ENCODE measurements at places on chromosomes 2 and 18. TPM values are rescaled to one million over a fixed set of nuclear protein-coding genes. Genes with fewer than 3 reads are reported as not detected.

Gene SCG2
- not detected for total RNA-seq

DNA sequence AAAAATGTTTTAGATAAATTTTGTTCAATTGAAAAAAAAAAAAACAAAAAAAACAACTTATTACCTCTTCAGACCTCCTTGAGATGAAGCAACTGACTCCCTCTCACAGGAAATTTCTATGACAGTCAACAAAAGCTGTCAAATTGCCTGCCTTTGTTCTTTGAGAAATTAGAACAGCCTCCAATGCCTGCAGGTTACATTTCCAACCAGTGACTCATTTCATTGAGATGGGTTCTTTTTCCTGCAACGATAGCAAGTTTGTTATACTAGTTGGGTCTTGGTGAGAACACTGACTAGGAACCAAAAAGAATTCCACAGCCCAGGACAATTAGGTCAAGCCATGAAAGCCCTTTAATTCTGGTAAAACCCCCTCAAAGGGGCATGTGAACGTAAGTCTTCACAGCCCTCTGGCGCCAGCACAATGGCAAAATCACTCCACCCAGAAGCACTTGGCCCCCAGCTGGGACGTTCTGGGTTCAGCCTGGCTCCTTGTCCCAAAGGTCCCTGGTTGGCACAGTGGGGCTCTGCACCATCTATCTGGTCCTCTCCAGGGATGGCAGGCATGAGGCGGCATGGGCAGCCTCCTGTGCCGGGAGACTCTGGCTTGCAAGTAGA is 87.0 kb downstream of the SPP2 start:
- no peaks in the 10 kb centered on the region for H3K27me3 ChIP-seq
- no peak for DNase-seq
- H3K27ac ChIP-seq = no peak overlapping the region
- H3K4me1 ChIP-seq = peaks cover 19% of the 10 kb centered on the region
- no peaks in the 10 kb centered on the region for H3K36me3 ChIP-seq
- no peak overlapping the region for H3K4me3 ChIP-seq

DNA sequence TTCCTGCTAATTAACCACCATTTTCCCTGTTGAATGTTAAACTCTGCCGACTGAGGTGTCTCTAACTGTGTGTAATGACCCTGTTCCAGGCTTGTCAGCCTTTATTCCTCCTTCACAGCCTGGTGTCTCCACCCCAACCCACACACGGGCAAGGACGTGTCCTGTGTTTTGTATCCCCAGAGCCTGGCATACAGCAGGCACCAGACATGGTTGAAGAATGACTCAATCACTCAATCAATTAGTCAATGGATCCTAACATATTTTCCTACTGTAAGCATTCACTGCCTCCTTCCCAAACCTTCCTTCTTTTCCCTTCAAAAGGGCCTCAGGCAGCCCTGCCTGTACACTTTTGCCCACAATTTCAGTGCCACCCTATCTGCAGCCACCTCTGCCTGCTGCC is 2.7 kb upstream of the TNS1 start:
- no peak overlapping the region for H3K27ac ChIP-seq
- DNase-seq = no peak
- H3K27me3 ChIP-seq = peaks cover 29% of the 10 kb centered on the region
- H3K36me3 ChIP-seq = no peaks in the 10 kb centered on the region
- peaks cover 6% of the 10 kb centered on the region for H3K4me1 ChIP-seq

GRCh38 chr18:66329716-66330115 is 274.2 kb downstream of the CDH19 start:
- no peaks in the 10 kb centered on the region for H3K27me3 ChIP-seq
- H3K27ac ChIP-seq = no peak overlapping the region
- H3K36me3 ChIP-seq = no peaks in the 10 kb centered on the region

Gene LOXHD1
- total RNA-seq = 0.05 TPM

GRCh38 chr2:150944315-150944714 is 317.3 kb downstream of the RBM43 start:
- H3K27ac ChIP-seq = no peak overlapping the region
- no peaks in the 10 kb centered on the region for H3K4me1 ChIP-seq
- DNase-seq = no peak
- H3K27me3 ChIP-seq = no peaks in the 10 kb centered on the region
- H3K36me3 ChIP-seq = no peaks in the 10 kb centered on the region

- H3K4me3 ChIP-seq = no peak overlapping the region
- no peaks in the 10 kb centered on the region for H3K4me1 ChIP-seq
- H3K27me3 ChIP-seq = no peaks in the 10 kb centered on the region
- H3K27ac ChIP-seq = no peak overlapping the region
- DNase-seq = peak; percentile 9
Observed at GRCh38 chr18:28189400-28190239, 12.7 kb upstream of the CDH2 start.

Gene ALK
- not detected for total RNA-seq

DNA sequence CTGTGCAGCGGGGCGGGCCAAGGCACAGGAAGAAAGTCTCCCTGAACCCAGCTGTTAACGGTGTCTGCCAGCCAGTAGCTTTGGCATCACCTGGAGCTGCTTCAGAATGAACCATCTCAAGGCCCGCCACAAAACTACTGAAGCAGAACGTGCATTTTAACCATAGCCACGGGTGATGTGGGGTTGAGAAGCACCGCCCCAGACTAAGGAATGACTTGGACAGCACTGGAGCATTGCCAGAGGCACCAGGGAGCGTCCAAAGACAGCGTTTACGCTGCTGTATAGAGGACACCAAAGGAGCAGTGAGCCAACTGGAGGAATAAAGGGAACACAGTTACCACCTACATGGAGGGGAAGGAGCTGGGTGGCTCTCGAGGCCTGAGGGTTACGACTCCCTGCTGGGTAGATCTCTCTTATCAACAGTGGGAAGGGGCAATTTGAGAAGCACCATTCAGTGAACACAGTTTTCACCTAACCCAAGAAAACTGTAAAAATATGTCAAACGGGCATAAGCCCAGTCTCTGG is 28.4 kb upstream of the LONRF2 start:
- no peaks in the 10 kb centered on the region for H3K36me3 ChIP-seq
- H3K27me3 ChIP-seq = peaks cover 52% of the 10 kb centered on the region
- H3K4me1 ChIP-seq = no peaks in the 10 kb centered on the region
- DNase-seq = no peak
- H3K27ac ChIP-seq = no peak overlapping the region
- H3K4me3 ChIP-seq = no peak overlapping the region

Gene ASB18
- not detected for total RNA-seq

- no peaks in the 10 kb centered on the region for H3K27me3 ChIP-seq
- H3K4me1 ChIP-seq = peaks cover 33% of the 10 kb centered on the region
- DNase-seq = no peak
- H3K27ac ChIP-seq = peak overlapping the region; percentile 38
- no peak overlapping the region for H3K4me3 ChIP-seq
Observed at GRCh38 chr2:156490466-156490840, 54.3 kb downstream of the GPD2 start.

DNA sequence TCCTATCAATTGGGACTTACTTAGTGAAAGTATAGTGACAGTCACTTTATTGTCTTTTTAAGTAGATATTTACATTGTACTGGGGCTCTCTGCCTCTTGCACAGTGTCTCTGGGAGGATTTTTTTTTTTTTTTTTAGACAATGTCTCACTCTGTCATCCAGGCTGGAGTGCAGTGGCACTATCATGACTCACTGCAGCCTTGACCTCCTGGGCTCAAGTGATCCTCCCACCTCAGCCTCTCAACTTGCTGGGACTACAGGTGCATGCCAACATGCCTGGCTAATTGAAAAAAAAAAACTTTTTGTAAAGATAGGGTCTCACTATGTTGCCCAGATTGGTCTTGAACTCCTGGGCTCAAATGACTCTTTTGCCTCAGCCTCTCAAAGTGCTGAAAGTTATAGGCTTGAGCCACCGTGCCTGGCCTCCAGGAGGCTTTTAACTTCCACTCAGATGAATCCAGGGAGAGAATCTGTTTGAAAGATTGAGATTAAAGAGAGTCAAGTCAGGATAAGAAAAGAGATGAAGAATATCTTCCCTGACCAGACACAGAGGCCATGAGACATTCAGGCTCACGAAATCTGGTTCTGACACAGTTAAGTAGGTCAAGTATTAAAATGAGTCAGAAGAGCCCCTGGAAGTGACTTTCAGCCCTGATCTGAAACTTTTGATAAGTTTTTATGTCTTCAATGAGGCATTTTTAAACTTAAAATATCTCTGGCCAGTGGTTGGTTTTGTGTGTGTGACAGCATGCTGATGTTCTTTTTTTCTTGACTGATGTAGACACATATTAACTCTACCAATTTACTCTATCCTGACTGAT is 18.3 kb downstream of the ARHGEF33 start:
- peak overlapping the region; percentile 12 for H3K4me3 ChIP-seq
- no peaks in the 10 kb centered on the region for H3K27me3 ChIP-seq
- H3K36me3 ChIP-seq = no peaks in the 10 kb centered on the region
- peak overlapping the region; percentile 49 for H3K27ac ChIP-seq
- DNase-seq = peak; percentile 12
- peaks cover 14% of the 10 kb centered on the region for H3K4me1 ChIP-seq

DNA sequence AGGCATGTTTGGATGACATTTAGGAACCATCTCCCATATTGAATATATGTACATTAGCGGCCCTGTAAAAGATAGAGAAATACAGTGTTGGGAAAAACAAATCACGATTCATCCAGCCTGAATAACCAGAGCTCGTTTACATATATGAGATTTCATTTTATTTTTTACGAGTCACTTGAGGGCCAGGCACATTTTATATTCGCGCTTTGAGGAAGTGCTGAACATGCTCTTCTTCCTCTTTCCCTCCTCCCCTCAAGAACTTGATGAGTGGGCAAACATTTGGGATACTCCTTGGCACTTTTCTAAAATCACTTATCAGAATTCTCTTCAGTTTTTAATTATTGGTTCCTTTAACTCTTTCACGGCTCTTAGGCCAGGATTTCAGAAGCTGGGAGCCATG is 268.0 kb upstream of the TANK start:
- H3K27ac ChIP-seq = no peak overlapping the region
- H3K36me3 ChIP-seq = no peaks in the 10 kb centered on the region
- DNase-seq = no peak
- no peak overlapping the region for H3K4me3 ChIP-seq

Gene MC5R
- total RNA-seq = not detected

- H3K36me3 ChIP-seq = peaks cover 2% of the 10 kb centered on the region
- H3K4me1 ChIP-seq = peaks cover 31% of the 10 kb centered on the region
- no peak overlapping the region for H3K4me3 ChIP-seq
Observed at GRCh38 chr2:25374411-25374810, 32.7 kb upstream of the DNMT3A start.

DNA sequence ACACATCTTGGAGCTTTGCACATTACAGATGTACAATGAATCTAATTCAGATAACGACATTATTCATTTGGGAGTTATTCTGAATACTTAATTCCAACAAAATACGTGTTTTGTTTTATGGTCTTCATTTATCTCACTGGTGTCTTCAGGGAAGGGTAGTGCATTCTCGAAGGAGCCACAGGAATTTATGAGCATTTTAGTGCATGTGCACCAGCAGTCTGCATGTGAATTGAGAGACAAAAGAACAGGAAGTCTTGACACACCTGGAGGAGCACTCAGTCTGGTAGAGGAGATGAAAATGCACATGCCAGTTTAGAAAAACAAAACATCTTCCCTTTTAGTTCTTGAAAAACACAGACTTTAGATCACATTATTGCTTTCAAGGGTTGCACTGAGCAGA is 228.7 kb downstream of the LRATD1 start:
- no peak overlapping the region for H3K27ac ChIP-seq
- no peaks in the 10 kb centered on the region for H3K4me1 ChIP-seq
- H3K27me3 ChIP-seq = no peaks in the 10 kb centered on the region

Gene SATB2
- total RNA-seq = 0.65 TPM

DNA sequence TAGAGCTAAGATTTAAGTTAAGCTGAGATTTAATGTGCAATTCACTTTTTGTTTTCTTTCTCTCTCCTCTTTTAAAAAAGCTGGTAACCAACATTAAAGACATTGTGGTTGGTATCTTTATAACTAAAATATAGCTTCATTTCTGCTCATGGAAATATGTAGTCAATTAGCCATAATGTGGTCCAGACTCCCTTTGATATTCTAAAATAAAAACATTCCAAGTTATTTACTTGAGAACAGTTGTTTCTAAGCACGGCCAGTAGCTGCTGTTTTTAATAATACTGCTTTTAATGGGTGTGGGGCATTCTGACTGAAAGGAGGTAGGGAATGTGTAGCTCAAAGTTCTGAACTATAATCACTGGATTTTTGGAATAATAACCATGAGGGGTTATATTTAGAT is 183.3 kb upstream of the FBXO11 start:
- no peaks in the 10 kb centered on the region for H3K27me3 ChIP-seq
- no peak overlapping the region for H3K4me3 ChIP-seq
- no peak overlapping the region for H3K27ac ChIP-seq
- DNase-seq = no peak
- H3K4me1 ChIP-seq = no peaks in the 10 kb centered on the region

- no peaks in the 10 kb centered on the region for H3K36me3 ChIP-seq
- no peak for DNase-seq
- no peaks in the 10 kb centered on the region for H3K4me1 ChIP-seq
- H3K27ac ChIP-seq = no peak overlapping the region
- H3K4me3 ChIP-seq = no peak overlapping the region
Observed at GRCh38 chr2:34827398-34827797, 1228.3 kb upstream of the FAM98A start.

DNA sequence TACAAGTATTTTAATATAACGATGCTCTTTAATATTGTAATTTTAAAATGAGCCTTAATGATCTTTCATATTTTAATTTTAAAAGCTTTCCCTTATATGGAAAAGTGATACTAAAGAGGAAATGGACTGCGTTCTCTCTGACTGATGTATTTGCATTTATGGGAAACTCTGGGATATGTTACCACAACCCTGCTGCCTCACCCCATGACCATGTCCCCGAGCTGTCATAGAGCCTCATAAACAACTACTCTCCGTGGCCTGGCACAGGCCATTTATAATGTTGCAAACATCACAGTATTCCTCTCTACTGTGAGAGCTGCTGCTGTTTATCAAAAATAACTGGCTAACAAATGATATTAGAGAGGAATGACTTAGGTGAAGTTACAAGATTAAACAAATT is 75.8 kb upstream of the SEC11C start:
- no peak overlapping the region for H3K4me3 ChIP-seq
- DNase-seq = no peak
- peaks cover 34% of the 10 kb centered on the region for H3K27me3 ChIP-seq
- peaks cover 12% of the 10 kb centered on the region for H3K4me1 ChIP-seq

Gene CCDC102B
- total RNA-seq = 3.3 TPM

Gene ALPI
- not detected for total RNA-seq

Gene CDH20
- 0.14 TPM for total RNA-seq

DNA sequence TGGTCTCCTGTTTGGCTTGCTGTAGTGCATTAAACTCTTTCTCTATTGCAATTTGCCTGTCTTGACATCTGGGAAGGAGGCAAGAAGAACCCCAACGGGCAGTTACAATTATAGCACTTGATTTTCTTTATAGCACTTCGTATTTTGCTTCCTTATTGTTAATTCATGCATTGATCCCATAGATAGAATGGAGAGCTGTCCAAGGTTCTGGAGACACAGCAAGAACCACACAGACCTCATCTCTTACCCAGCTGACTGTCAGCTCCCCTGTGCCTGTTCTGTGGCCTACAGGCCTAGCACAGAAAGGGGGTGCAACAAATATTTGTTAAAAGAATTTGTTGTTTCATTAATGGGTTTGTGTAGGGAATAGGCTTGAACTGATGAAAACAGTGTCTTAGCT is 194.3 kb downstream of the GALNT1 start:
- no peak for DNase-seq
- peaks cover 36% of the 10 kb centered on the region for H3K27me3 ChIP-seq
- H3K27ac ChIP-seq = no peak overlapping the region

Gene ICA1L
- total RNA-seq = 14.0 TPM

Gene SH2D6
- total RNA-seq = 3.2 TPM

Gene SP9
- not detected for total RNA-seq

Data from activated T-cell treated with anti-CD3 and anti-CD28 coated beads, Interleukin-2, amount 50 U/mL, for 72 hours (primary cell).